Adrenal gland (tissue), 19 donors: ENCODE measurements at places on chromosomes 5 and 9.

DNA sequence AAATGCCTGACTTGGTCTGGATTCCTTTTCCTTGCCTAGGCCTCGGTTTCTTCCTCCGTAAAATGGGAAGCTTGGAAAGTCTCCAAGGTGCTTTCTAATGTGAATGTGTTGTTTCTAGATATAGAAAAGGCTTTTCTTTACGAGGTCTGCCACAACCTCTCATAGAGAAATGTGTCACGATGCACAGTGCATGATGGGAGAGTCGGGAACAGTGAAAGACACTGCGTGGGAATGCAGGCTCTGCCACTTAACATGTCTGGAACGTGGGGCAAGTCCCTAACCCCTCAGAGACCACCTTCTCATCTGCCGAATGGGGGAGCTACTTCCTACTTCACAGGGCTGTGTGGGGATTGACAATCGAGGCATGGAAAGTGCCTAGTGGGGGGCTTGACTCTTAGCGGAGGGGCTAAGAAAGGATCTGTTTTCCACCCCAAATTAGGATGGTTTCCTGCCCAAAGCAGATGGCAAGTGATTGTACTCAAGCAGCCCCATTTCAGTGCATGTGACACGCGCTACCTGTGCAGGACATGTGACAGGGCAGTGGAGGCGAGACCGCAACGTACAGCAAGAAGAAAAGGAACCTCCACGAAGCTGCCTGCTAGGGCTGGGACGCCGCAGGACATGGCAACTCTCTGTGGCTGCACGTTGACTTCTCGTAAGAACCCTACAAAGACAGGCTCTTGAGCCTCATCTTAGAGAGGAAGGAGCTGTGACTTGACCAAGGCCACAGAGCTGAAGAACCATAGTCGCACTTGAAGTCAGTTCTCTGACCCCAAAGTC, 115.2 kb downstream of the CRB2 start:
- H3K4me3 ChIP-seq: no peak overlapping the region
- H3K27me3 ChIP-seq: no peaks in the 10 kb centered on the region
- H3K4me1 ChIP-seq: no peaks in the 10 kb centered on the region
- no peaks in the 10 kb centered on the region for H3K36me3 ChIP-seq
- H3K27ac ChIP-seq: no peak overlapping the region
- DNase-seq: no peak

- no peak overlapping the region for H3K4me3 ChIP-seq
- H3K4me1 ChIP-seq: no peaks in the 10 kb centered on the region
- no peak for DNase-seq
- H3K27ac ChIP-seq: no peak overlapping the region
Observed at GRCh38 chr5:131496400-131496713, 138.7 kb downstream of the RAPGEF6 start.

GRCh38 chr5:1124205-1125029, 12.6 kb upstream of the SLC12A7 start:
- H3K27ac ChIP-seq: peak overlapping the region; percentile 47
- H3K36me3 ChIP-seq: no peaks in the 10 kb centered on the region
- no peaks in the 10 kb centered on the region for H3K27me3 ChIP-seq
- no peak for DNase-seq
- H3K4me1 ChIP-seq: no peaks in the 10 kb centered on the region
- no peak overlapping the region for H3K4me3 ChIP-seq

GRCh38 chr5:95861221-95861863, 38.8 kb upstream of the GLRX start:
- H3K36me3 ChIP-seq: no peaks in the 10 kb centered on the region
- peak overlapping the region; percentile 88 for H3K27ac ChIP-seq
- peak; percentile 75 for DNase-seq
- H3K4me3 ChIP-seq: no peak overlapping the region
- peaks cover 53% of the 10 kb centered on the region for H3K4me1 ChIP-seq

GRCh38 chr5:59583810-59584562, 309.5 kb downstream of the PDE4D start:
- H3K36me3 ChIP-seq: no peaks in the 10 kb centered on the region
- no peak overlapping the region for H3K4me3 ChIP-seq
- H3K4me1 ChIP-seq: no peaks in the 10 kb centered on the region
- H3K27ac ChIP-seq: no peak overlapping the region

DNA sequence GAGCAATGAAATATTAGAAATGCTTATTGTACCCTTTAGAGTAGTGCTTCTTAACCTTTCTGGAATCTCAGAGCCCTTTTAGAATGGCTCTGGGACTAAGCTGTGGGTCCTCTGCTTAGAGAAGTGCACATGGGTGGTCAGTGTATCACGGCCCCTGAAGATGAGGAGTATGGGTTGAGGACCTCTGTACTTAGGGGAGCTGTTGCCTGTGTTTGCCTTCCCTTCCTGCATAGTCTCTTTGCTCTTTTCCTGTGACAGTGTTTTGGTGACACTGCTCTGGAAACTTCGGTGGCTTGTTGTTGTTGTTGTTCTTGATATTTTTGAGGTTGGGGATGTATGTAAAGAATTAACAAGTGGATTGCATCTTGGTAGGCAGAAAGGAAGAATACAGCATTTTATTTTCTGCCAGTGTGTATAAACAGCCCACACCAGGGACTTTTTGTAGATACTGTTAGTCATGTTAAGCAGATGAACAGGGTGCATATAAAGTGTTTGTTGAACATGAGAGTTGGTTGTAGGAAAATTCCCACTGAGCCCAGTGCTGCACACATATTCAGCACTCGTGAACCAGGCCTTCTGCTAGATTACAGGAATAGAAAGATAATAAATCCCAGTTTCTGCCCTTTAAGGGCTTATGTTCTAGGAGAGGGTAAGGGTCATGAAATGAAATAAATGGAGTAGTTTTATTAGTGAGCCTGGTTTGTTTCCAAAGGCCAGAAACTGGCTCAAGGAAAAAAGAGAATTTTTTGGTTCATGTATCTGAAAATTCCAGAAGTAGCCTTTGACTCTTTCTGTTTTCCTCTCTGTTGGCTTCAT, 199.7 kb downstream of the ARHGAP26 start:
- no peaks in the 10 kb centered on the region for H3K36me3 ChIP-seq
- no peak for DNase-seq
- peaks cover 3% of the 10 kb centered on the region for H3K4me1 ChIP-seq
- no peak overlapping the region for H3K27ac ChIP-seq
- H3K4me3 ChIP-seq: no peak overlapping the region
- H3K27me3 ChIP-seq: no peaks in the 10 kb centered on the region

DNA sequence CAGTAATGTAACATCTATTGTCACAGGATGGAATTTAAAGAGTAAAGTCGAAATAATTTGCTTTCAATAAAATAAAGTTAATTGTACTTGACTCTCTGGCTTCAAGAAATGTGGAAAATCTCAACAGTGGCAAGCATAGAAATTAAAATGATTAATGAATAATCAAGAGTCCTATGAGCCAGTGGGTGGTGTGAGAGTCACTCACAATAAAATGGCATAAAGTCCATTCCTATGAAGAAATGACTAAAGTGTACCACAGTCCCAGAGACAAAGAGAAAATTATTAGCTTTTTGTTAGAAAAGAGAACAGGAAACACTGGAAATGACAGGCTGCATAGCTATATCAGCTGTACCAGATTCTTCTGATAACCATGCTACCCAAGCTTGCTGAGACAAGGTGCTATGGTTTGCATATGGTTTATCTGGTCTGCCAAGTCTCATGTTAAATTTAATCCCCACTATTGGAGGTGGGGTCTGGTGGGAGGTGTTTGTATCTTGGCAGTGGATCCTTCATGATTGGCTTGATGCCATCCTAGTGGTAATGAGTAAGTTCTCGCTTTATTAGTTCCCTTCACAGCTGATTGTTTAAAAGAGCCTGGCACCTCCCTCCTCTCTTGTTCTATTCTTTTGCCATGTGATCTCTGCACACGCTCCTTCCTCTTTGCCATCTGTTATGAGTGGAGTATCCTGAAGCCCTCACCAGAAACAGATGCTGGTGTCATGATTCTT, 647.7 kb upstream of the ITGA1 start:
- no peak overlapping the region for H3K27ac ChIP-seq
- DNase-seq: no peak
- no peak overlapping the region for H3K4me3 ChIP-seq
- H3K27me3 ChIP-seq: no peaks in the 10 kb centered on the region
- no peaks in the 10 kb centered on the region for H3K4me1 ChIP-seq
- no peaks in the 10 kb centered on the region for H3K36me3 ChIP-seq

GRCh38 chr5:128015978-128016377, 67.6 kb upstream of the SLC12A2 start:
- H3K36me3 ChIP-seq: no peaks in the 10 kb centered on the region
- H3K27ac ChIP-seq: no peak overlapping the region
- H3K4me1 ChIP-seq: peaks cover 9% of the 10 kb centered on the region
- no peaks in the 10 kb centered on the region for H3K27me3 ChIP-seq
- no peak overlapping the region for H3K4me3 ChIP-seq
- DNase-seq: no peak

DNA sequence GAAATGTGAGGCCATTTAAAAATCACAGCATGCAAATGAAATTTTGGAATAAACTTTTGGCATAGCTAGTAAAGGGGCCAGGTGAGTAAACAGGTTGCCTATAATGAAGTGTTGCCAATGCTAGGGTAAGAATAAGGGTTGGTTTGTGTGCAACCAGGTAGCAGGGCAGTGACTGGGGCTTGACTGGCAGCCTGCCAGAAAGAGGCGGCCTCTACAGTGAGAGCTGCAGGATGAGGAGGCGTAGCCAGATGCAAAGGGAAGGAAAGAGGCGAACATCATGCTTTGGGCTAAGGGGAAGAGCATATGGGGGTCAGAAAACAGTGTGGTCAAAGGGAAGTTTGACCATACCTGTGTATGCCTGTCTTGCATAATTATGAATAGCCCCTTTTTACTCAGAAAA, 70.6 kb downstream of the MAST4 start:
- H3K36me3 ChIP-seq: no peaks in the 10 kb centered on the region
- no peaks in the 10 kb centered on the region for H3K4me1 ChIP-seq
- no peak overlapping the region for H3K4me3 ChIP-seq
- no peak for DNase-seq

- H3K36me3 ChIP-seq: no peaks in the 10 kb centered on the region
- DNase-seq: no peak
- no peak overlapping the region for H3K27ac ChIP-seq
- no peaks in the 10 kb centered on the region for H3K4me1 ChIP-seq
- no peak overlapping the region for H3K4me3 ChIP-seq
Observed at GRCh38 chr9:138011951-138012500, 134.4 kb downstream of the CACNA1B start.

- H3K4me3 ChIP-seq: no peak overlapping the region
- H3K27me3 ChIP-seq: no peaks in the 10 kb centered on the region
- no peak for DNase-seq
- H3K27ac ChIP-seq: no peak overlapping the region
Observed at GRCh38 chr9:129863059-129863690, 27.9 kb downstream of the USP20 start.

GRCh38 chr9:80158554-80159170, 586.9 kb downstream of the TLE4 start:
- H3K4me3 ChIP-seq: no peak overlapping the region
- no peak for DNase-seq
- no peaks in the 10 kb centered on the region for H3K27me3 ChIP-seq

GRCh38 chr5:15493501-15493900, 6.5 kb upstream of the FBXL7 start:
- DNase-seq: no peak
- no peaks in the 10 kb centered on the region for H3K27me3 ChIP-seq
- H3K27ac ChIP-seq: no peak overlapping the region
- peaks cover 13% of the 10 kb centered on the region for H3K4me1 ChIP-seq

DNA sequence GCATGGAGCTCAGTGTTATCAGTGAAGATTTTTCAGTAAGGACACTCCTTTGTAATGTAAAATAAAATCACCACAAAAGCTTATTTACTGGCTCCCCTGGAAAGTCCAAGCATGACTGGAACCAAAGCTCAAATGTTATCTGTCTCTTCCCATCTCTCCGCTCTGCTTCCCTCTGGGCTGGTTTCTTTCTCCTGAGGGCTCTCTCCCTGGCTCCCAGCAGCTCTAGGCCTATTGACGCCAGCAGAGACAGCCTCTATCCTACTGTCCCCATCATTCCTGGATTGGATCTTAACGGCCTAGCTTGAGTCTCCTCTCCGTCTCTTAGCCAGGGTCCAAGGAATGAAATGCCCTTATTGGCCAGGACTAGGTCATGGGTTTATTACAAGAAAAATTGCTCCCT, 86.1 kb downstream of the TMEM167A start:
- DNase-seq: no peak
- H3K4me3 ChIP-seq: no peak overlapping the region
- H3K36me3 ChIP-seq: no peaks in the 10 kb centered on the region
- H3K27ac ChIP-seq: no peak overlapping the region

DNA sequence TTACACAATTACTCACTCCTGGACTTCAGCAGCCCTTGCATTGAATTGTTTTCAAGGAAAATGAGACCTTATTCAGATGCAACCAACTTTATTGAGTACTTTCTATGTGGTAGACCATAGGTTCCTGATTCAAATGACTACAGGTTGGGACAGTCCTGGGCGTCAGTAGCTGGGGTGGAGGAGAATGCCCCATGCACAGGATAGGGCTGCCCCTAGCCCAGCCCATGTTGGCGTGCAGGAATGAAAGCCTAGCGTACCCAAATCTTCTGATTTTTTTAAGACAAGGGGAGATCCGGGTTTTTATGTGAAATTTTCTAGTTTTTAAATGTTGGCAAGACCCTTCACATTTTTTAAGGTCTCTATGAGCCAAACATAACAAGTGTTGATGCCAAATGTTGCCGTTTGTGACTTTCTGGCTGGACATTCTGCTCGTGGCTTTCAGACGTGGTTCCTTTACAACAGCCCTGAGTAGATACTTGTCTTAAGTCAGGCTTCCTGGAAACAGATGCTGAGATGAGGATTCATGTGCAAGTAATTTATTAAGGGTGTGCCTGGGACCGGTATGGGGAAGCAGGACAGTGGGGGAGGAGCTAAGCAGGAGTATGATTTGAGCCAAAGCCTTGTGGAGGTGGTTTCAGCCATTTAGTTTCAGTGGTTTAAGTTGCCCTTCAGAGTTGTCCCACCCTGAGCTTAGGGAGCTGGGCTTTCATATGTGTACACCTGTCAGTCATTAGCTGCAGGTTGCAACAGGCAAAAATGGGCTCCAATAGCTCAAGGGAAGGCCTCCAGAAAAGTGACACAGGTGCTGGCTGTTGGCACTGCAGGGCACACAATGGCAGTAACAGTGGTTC, 154.1 kb downstream of the NTRK2 start:
- DNase-seq: no peak
- H3K4me1 ChIP-seq: no peaks in the 10 kb centered on the region
- no peaks in the 10 kb centered on the region for H3K36me3 ChIP-seq
- H3K27ac ChIP-seq: no peak overlapping the region
- H3K4me3 ChIP-seq: no peak overlapping the region
- no peaks in the 10 kb centered on the region for H3K27me3 ChIP-seq
